ENCODE measurements at places on chromosomes 5 and 9.
A peak's percentile ranks its signal among the peaks of the same experiment; 100 is the strongest.

- no peak for DNase-seq
Observed at GRCh38 chr5:145362266-145362665, 472.9 kb downstream of the PRELID2 start.

DNA sequence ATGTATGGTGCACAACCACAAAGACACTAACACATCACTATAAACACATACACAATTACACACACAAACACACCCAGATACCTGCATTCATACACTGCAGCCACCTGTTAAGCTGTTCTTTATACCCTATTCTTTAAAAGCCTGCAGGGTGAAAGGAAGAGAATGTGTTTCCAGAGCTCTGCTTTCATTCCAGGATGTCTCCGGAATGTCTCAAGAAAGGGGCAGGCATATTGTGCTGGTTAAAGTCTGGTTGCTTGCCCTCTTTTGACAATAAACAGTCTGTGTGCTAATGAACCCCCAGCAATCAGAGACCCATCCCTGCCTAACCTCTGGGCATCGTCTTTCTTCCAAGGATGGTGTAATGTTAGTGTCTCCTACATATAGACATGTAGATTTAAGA lies 181.6 kb downstream of the EPB41L4A start:
- no peak for DNase-seq

GRCh38 chr5:143354025-143354424 lies 49.5 kb downstream of the NR3C1 start:
- DNase-seq: no peak

DNA sequence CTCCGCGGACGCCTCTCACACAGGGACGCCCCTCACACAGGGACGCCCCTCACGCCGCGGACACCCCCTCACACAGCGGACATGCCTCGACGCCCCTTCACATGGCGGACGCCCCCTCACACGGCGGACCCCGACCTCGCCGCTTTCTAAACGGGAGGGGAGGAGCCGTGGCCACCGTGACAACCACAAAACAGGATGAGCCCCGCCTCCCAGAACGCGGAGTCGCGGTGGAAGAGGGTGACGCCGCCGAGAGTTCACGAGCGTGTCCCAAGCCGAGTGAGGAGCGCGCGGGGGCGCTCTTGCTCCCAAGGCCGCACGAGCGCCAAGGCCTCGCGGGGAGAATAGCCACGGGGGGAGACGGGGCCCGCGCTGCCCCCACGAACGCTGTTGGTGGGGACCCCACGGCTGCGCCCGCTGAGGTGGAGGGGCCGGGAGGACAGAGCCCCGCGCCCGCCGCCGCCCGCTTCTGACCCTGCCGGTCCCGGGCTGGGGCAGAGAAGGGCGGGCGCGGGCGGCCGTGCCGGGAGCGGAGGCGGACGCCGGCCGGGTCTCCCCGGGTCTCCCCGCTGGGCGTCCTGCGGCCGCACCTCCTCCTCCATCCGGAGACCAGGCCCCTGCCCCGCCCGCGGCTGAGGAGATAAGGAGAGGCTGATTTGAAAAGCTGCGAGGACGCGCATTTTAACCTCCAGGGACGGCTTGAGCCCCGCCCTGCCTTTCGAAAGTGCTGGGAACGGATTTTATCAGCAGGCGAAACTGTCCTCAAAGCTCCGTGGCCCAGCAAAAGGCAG lies 3.9 kb upstream of the NKD2 start:
- peak; percentile 79 for DNase-seq

- no peak for DNase-seq
Observed at GRCh38 chr9:87684627-87685219, 41.2 kb upstream of the CTSL start.

GRCh38 chr9:132997591-132997990 lies 19.1 kb downstream of the GFI1B start:
- no peak for DNase-seq

DNA sequence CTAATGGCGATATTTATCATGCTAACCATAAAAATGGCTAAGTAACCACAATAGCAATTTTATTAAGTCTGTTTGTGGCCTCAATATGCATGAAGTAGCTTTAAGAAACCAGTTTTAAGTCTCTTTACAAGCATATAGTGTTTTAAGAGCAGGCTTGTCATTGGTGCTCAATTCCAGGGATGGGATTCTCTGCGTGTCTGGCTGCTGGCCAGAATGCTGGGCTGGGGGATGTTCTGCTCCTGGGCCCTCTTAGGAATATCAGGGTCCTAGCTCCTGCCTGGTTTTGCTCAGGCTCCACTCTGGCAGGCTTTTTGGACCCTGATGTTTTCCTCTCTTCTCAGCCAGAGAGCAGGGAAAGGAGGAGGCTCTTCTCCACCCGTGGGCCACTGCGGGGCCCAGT lies 127.2 kb downstream of the PDE8B start:
- no peak for DNase-seq

- no peak for DNase-seq
Observed at GRCh38 chr5:22722491-22722890, 130.7 kb downstream of the CDH12 start.

DNA sequence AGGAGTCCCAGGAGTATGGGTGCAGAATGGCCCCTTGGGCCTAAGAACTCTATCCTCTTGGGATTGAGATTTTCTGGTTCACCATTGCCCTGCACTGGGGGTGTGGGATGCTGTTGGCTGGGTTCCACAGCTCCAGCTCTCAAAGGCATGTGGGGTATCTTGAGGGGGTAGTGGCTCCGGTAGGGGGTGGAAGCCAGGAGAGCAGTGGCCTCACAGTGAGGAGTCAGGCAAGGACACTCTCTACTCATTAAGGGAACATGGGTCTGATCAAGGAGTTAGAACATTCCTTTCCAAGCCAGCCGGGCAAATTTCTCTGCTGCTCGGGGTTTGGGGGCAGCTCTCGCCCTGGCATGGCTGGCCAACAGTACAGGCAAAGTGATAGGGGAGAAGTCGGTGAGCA lies 33.0 kb downstream of the LARP1 start:
- no peak for DNase-seq

- DNase-seq: no peak
Observed at GRCh38 chr5:25033658-25034057, 388.9 kb upstream of the CDH10 start.

- DNase-seq: peak; percentile 51
Observed at GRCh38 chr5:850511-851006, at the start of gene ZDHHC11. Gene ZDHHC11 (minus strand): TSS chr5:850986. CDS start chr5:850602, 384 bp downstream.

GRCh38 chr5:10248378-10249260 lies 1.1 kb downstream of the ATPSCKMT start:
- no peak for DNase-seq

DNA sequence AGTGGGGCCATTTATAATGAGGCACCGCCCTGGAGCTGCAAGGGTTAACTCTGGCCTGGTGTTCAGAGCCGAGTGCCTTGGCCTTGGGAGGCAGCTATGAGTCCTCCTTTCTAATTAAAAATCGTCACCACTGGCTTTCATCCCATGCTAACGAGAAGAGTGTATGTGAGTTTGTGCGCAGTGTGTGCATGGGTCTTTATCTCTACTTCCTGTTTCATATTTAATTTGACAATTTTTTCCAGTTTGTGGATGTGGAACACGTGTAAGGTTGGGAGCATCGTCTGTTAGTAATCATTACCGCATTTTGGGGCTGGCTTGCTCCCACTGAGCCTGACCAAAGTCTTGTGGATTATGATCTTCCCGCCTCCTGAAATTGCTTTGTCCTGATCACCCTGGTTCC lies 76.4 kb downstream of the NDFIP1 start:
- peak; percentile 14 for DNase-seq

GRCh38 chr9:27090231-27090630 lies 18.8 kb upstream of the TEK start:
- DNase-seq: no peak

DNA sequence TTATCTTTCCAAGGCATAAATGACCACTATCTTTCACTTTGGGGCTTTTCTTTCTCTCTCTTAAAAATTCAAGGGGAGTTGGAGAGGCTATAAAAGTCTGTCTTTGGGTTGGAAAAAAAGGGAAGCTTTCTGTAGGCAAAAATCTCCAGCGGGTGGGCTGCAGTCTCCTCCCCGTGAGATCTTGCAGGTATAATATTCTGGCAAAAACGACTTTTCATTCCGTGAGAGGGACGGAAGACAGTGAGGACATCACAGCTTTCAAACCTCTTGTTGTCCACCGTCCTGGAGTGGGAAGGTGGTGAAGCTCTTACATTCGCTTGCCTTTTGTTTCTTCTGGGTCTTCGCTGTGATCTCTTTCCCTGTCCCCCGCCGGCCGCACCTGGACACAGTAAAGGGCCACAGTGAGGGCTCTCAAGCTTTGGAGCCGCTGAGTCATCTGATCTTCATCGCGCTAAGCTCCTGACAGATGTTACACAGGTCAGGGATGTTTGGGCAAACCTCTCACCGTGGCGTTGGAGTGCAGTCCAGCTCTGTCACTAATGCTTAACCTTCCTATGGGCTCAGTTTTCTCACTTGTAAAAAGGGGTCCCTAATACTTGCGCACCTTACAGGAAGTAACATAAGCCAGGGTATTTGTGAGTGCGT lies 61.9 kb upstream of the MEGF10 start:
- no peak for DNase-seq

DNA sequence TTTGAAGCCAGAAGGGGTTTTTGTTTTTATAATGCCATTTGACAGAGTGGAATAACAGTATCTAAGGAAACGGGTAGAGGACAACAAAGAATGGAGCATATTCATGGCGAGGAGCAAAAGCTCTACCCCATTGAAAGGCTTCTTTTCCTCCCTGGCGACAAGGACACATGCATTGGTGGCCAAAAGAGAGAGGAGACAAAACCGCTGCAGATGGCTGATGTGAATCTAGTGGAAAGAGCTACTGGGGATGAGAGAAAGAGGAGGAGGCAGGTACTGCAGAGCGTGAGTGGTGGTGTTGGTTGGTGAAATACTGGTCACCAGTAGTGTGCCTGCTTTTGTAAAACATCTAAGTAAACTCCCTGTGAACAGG lies 491 bp downstream of the APC start:
- no peak for DNase-seq

DNA sequence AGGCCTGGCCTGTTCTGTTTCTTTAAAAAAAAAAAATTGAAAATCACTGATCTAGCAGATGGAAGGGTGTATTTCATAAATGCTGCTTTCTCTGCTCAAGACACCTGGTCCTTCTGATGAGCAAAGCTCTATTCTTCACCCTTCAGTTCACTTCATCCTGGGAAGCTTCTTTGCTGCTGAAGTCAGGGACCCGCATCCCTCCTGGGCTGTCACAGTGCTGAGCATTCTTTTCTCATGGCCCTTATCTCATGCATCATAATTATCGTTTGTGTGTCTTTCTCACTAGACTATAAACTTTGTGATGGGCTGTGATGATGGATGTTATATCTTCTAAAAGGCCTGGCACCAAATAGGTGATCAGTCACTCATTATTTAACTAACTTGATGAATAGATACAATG lies 461.0 kb downstream of the GADD45G start:
- no peak for DNase-seq

- no peak for DNase-seq
Observed at GRCh38 chr9:8234316-8234715, 434.7 kb upstream of the DMAC1 start.

- DNase-seq: no peak
Observed at GRCh38 chr5:34511915-34512314, 144.2 kb upstream of the RAI14 start.

GRCh38 chr9:37060833-37061232 lies 26.8 kb upstream of the PAX5 start:
- DNase-seq: no peak

- no peak for DNase-seq
Observed at GRCh38 chr5:172596638-172597231, 44.3 kb upstream of the NEURL1B start.

- DNase-seq: no peak
Observed at GRCh38 chr9:78118742-78119473, 87.3 kb upstream of the GNAQ start.

DNA sequence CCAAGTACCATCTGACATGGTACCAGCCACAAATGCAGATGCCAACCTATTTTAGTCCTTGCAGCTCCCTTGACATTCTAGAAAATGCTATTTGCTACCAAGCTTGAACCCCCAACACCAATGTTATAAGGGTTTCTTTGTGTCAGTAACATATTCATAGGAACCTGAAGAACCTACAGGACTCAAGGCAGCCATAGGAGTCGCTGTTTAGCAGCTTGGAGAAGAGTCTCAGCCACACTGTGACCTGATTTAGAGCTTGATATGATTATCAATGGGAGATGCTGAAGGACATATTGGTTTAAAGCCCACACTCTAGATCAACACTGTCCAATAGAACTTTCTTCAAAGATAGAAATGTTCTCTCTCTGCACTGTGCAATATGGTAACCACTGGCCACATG lies 6.4 kb upstream of the ZFR start:
- DNase-seq: no peak

GRCh38 chr9:6106711-6107339 lies 91.4 kb upstream of the RANBP6 start:
- DNase-seq: no peak

- DNase-seq: no peak
Observed at GRCh38 chr9:70600506-70600905, 186.0 kb upstream of the KLF9 start.

- DNase-seq: no peak
Observed at GRCh38 chr5:143102411-143102810, 301.1 kb downstream of the NR3C1 start.
